ENCODE measurements at places on chromosomes 1 and 21.

DNA sequence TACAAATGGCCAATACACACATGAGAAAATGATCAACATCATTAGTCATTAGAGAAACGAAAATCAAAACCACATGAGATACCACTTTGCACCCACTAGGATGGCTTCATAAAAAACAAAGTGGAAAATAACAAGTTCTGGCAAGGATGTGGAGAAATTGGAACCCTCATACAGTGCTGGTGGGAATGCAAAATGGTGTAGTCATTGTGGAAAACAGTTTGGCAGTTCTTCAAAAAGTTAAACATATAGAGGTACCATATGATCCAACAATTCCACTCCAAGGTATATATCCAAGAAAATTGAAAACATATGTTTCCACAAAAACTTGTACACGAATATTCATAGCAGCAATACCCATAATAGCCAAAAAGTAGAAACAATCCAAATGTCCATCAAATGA, 231.6 kb upstream of the CSF3R start:
- no peak for DNase-seq

DNA sequence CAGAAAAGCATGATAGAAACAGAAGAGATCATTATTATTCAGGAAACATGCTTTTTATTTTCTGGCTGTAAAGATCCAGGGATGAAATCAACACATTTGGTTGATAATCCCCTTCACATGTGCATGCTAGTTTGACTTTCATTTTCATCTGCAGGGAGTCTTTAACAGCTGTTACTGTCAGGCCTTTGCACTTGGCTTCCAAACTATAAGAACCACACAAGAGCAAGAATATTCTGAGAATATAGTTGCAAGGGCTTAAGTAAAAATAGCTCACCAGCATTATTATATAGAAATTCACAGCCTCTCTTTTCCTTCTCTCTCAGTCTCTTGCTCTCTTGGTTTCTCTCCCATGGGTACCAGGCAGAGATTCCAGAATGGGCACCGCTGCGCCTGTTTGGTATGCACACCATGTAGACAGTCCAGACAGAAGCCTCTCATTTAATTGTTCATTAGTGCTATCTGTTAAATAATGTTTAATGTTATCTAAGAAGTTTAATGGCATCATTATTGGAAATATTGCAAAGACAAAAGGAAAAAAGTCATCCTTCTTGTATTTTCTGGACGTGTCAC, 622.3 kb upstream of the PLXNA2 start:
- peak; percentile 31 for DNase-seq

DNA sequence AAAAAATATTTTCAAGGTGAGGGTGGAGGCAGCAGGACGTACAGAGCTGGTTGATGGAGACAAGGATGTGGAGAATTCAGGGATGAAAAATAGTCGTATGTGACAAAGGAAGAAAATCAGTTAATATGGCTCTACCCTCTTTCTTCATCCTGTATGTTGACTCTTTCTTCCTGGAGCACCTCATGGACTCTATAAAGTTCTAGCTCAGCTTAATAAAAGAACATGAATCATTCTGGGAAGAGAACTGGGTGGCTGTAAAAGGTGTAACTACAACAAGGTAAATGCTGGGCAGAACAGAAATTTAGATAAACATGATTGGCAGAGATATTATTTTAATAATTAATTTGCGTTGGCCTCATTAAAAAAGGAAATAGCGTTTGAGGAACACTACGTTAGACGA, 241.8 kb upstream of the MAP1LC3C start:
- DNase-seq, result no peak

- peak; percentile 88 for DNase-seq
These were observed 39.5 kb upstream of the NFASC start for GRCh38 chr1:204831186-204831585.

GRCh38 chr1:933603-933940, 9.8 kb downstream of the SAMD11 start:
- DNase-seq, result peak; percentile 69

- peak; percentile 10 for DNase-seq
These were observed 10.3 kb upstream of the PHC2 start for GRCh38 chr1:33441088-33441745.

GRCh38 chr21:38342739-38343138, 85.9 kb downstream of the KCNJ15 start:
- no peak for DNase-seq

DNA sequence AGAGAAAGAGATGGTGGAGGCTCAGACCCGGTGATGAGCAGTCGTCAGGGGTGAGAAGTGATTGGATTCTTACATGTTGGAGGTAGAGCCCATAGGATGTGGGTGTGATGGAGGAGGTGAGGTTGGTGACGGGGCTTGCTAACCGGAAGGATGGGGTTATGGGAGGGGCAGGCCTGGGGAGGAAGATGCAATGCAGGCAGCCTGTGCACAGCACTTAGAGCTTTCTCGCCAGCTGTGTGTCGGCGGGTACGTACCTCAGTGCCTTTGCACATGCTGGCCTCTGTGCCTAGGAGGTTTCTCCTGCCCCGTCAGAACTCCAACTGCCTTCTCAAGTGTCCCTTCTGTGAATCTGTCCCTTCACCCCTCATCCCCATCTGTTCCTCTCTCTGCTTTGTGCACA, 2.9 kb upstream of the BSND start:
- DNase-seq, result no peak

- DNase-seq, result peak; percentile 90
These were observed 2.1 kb downstream of the SIPA1L2 start for GRCh38 chr1:232627645-232628334.

DNA sequence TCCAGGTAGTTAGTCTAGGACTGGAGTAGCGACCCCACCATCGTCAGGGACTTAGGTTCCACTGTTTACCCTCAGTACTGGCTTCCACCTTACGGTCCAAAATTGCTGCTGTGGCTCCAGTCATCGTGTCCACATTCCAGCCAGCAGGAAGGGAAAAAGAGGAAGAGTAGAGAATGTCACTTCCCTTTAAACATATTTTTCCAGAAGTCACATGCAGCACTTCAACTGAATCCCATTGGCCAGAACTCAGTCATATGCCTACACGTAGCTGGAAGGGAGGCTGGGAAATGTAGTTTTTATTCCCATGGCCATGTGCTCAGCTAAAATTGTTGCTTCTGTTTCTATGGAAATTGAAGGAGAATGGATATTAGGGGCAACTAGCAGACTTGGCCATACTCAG, 84.1 kb upstream of the SELENON start:
- no peak for DNase-seq

GRCh38 chr1:203059485-203059884, 26.3 kb downstream of the MYOG start:
- no peak for DNase-seq

- DNase-seq, result no peak
These were observed 36.7 kb upstream of the HAO2 start for GRCh38 chr1:119331915-119332314.

GRCh38 chr1:111271464-111271801, 19.2 kb upstream of the CHIA start:
- DNase-seq, result no peak

- no peak for DNase-seq
These were observed 11.2 kb downstream of the TMEM59 start for GRCh38 chr1:54041806-54042205.

- DNase-seq, result no peak
These were observed at the start of gene FCRLA for GRCh38 chr1:161706482-161707347. TSS of gene FCRLA (plus strand) at chr1:161707229. CDS start at chr1:161707265, 36 bp downstream.

DNA sequence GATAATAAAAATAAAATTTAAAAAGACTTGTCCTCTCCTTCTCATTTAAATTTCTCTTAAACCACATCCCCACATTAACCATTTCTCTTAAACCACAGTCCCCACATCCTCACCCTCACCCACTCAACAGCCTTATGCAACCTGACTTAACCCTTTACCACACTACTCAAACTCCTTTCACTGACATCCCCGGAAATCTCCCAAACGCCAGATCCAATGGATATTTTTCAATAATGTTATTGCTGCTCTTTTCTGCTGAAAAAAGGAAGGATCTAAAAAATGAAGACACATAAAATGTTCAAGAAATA, 54.2 kb upstream of the EEIG2 start:
- no peak for DNase-seq

- DNase-seq, result no peak
These were observed 2.2 kb upstream of the LYPD8 start for GRCh38 chr1:248757784-248758195.

GRCh38 chr1:202848191-202848542, 37.4 kb downstream of the PCAT6 start:
- DNase-seq, result no peak

DNA sequence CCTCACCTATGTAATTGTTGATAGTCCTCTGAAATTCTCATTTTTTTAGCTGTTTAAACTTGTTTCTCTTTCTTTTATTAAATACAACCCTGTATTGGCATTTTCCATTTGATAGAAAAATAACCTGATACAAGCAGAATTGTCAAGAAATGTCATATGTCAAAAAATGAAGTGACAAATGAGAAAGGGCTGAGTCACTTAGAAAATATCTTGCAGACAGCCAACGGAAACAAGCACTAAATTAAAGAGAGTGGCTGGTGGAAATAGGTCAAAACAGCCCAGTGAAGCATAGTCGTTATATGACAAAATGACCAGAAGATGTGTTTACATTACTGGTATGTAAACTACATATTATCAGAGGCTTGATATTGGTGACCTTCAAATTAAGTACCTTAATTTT, 484.4 kb downstream of the PLA2G4A start:
- peak; percentile 59 for DNase-seq

GRCh38 chr1:197321811-197322210, 53.8 kb downstream of the CRB1 start:
- no peak for DNase-seq

GRCh38 chr1:199700551-199700950, 327.0 kb upstream of the NR5A2 start:
- no peak for DNase-seq

DNA sequence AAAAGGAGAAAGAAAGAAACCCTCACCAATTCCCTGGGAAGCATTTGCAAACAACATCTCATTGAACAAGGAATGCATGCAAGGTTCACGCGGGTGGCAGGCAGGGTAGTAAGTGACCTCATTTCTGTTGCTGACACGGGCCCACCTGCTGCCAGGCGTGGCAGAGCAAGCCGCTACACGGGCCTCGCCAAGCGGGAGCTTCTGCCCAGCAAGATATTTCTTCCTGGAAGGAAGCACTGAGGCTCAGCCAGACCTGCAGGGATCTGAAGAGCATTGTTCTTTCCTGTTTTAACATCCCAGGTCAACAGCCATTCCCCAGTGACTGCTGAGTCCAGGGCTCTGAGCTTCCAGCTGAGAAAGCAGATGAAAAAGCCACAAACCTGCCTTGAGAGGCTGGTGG, 91.9 kb upstream of the IGSF21 start:
- no peak for DNase-seq

DNA sequence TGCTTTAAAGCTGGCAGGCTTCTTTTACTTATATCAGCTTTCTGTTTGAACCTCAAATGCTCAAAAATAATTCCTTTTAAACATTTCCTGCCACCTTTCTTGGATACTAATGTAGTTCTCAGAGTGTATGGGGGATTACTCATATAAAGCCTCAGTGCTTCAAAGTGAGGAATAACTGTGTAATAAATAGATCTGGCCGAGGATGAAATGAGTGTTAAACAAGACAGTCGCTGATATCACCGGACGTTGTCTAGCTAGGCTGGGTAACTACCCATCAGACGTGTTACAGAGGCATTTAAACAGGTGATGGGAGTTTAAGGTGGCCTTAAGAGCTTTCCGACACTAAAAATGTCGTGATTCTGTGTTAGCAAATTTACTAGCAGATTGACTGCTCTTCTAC, 53.1 kb downstream of the VANGL2 start:
- no peak for DNase-seq

- DNase-seq, result no peak
These were observed 33.4 kb downstream of the ATP2B4 start for GRCh38 chr1:203660069-203660468.

GRCh38 chr1:31587720-31588423, 11.6 kb downstream of the TINAGL1 start:
- DNase-seq, result peak; percentile 54

DNA sequence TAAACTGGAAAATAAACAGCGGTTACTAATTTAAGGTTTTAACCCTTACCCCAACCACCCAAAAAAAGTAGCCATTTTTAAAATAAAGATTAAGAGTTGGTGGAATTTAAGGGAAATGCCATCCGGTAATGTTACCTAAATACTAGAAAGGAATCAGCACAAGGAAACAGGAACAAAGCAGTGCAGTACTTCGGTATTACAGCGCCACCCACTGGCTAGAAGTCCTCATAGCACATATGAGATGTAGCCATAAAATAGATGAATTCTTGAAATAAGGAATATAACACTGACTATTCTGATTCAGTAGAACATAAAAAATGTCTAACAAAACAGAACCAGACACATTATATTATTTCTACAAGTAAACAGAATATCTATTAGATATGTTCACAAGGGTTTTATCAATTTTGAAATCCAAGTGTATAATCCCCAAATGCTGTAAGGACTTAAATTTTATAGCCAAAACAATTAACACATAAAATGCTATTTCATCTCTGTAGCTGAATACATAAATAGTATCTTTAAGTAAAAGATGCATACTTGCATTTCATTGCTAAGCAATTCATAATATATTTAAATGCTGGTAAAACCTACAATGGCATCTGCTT, 58.8 kb downstream of the FRRS1 start:
- DNase-seq, result peak; percentile 62

DNA sequence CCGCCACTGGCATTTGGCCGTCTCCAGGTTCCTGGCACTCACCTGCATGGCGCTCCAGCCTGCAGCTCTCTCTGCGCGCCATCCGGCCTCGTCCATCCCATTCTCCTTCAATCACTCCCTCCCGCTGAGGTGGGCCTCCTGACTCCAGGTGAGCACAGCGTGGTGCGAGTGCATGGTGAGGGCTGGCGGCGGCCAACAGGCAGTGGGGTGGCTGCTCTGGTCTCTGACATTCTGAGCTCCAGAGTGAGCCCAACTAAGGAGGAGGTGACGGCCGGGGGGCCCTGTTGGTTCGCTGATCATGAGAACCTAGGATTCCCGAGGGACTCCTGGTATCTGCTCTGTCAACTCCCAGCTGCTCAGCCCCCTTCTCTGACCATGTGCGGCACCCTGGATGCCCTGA, 130.4 kb downstream of the AJAP1 start:
- no peak for DNase-seq

- DNase-seq, result no peak
These were observed 15.9 kb downstream of the SLC27A3 start for GRCh38 chr1:153790966-153791647.

- peak; percentile 93 for DNase-seq
These were observed 1423.1 kb downstream of the AMY1C start for GRCh38 chr1:105172788-105173187.

DNA sequence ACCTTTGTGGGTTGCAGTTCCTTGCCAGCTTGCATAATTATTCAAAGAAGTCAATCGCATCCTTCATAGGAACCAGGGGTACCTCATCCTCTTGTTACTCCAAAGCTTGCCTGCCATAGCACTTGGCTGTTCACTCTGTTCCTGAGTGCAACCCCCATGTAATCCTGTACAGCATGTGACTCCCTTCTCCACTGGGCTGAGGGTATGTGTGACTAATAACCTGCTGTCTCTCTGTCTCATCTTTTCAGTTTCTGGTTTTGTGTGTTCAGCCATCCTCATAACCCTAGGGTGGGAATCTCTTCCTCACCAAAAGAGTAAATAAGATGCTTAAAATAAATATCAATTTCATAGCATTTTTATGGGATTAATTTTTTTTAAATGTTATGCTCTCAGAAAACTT, 351.9 kb downstream of the S1PR1 start:
- DNase-seq, result peak; percentile 4

- DNase-seq, result no peak
These were observed 101.8 kb downstream of the TMEM53 start for GRCh38 chr1:44572572-44572879.

Measured in NCI-H69 (cell line).